Stimulated activated CD8-positive, alpha-beta memory T cell treated with anti-CD3 and anti-CD28 coated beads, Interleukin-7, amount 100 ng/mL, for 4 hours (primary cell): ENCODE measurements at places on chromosomes 12 and 14.

GRCh38 chr12:28998662-28999120 lies 150.4 kb upstream of the FAR2 start:
- no peak for DNase-seq

- DNase-seq, result no peak
Observed at GRCh38 chr12:70971001-70971794, 50.7 kb upstream of the PTPRR start.

DNA sequence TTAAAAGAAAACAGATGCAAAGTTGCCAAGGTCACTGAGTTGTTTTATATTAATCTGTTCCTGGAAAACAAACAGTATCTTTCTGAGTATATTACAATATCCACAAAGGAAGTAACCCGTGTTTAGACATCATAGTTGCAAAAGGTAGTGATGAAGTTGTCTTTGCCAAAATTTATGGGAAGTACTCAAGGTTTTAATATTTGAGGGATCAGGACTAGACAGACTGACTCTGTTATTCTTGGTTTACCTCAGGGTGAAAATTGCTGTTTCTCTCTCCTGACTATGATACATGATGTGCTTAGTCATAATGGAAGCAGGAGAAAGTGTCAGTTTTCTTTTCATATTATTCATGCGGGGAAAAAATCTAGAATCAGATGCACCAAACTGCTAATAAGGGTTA lies 28.3 kb downstream of the TMEM233 start:
- no peak for DNase-seq

DNA sequence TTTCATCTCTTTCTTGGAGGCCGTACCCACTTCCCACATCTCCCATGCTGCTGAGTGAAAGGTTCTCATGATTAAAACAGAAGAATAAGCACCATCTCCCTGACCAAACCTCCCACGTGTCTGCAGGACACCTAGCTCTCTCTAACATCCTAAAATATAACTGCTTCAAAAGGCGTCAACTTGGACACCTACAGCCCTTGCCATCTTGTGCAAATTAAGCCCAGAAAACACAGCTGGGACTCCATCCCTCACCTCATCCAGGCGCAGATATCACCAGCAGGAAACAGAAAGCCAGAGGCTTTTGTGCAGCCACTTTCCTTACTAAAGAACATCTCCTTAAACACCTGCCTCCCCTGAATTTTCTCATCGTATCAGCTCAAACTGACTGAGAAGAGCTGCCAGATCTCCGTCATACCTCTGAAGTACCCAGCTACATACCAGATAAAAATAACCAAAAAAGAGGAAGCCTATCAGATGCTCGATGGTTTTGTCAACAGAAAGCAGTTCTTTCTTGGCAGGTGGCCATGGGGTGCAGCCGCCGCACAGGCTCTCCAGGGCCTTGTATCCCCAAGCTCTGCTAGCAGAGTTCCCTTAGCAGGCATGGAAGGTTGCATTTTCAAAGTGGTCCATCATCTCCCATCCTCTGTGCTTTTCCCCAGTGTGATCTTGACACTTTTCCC lies 28.8 kb downstream of the MAP3K9 start:
- DNase-seq, result no peak

DNA sequence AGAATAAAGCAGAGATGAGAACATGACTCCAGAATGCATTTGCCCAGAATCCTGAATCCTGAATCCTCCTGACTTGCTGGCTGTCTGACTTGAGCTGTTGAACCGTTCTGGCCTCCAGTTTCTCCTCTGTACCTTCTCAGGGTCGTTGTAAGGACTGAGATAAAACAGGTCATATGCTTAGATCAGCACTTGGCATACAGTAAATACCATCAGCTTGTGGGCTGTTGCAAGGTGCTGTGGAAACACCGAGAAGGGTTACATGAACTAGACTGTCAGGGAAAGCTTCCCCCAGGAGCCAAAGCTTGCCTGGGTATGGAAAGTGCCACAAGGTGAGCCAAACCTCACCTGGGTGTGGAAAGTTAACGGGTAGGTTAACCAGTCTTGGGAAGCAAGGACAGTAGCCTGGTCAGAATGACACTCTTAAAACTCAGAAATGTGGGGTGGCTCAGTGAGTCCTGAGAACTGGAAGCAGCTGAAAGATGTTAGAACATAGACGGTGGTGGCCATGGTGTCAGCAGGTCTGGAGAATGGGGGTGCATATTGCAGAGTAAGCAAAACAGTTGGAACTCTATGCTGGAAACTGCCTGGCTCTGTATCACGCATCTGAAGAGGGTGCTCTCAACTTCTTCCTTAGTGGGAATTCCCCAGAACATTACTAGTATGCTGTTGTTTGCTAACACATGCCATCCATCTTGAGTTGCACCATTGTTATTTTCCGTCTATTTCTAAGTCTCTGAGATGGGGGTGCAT lies 105.3 kb upstream of the DYRK2 start:
- no peak for DNase-seq

- no peak for DNase-seq
Observed at GRCh38 chr14:21075719-21076437, 5.8 kb downstream of the ARHGEF40 start.

DNA sequence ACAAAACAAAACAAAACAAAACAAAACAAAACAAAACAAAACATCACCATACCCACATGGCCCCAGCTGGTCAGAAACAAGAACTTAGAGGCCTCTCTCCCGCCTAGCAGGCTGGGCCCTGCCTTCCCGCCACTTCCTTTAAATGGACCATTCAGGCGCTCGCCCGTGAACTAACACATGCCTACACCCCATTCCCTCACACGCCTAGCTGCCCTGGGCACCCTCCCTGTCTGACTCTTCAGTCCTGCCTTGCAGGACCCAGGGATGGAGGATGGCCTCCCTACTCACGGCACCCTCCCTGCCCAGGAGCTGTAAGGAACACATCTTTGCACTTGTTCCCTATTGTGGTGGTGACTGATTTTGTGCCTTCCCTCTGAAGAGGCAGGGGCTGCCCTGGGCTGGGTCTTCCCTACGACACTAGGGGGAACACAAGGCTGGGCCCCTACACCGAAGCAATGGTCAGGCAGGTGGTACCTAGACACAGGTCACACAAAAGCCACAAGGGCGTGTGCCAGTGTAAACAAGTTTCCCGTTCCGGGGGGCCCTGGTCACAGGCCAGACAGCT lies 21.5 kb downstream of the P2RX2 start:
- DNase-seq, result no peak

GRCh38 chr14:59913187-59913586 lies 6.8 kb upstream of the LRRC9 start:
- no peak for DNase-seq

DNA sequence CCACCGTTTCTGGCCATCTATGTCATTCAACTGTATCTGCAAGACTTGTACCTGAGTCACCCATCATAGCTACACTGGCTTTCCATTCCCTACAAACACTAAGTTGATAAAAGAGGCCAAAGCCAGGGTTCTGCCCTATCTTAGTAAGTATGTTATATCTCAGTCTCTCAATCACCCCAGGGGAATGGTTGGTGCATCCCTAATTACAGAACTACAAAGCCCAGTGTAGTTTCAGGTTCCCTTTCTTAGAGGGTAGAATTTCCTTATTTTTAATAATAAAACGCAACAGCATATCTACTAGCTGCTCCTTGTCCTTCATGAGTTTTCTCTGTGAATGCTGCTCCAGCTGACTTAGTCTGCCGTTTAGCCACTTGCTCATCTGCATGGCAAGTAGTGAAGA lies 57.6 kb downstream of the ST8SIA1 start:
- DNase-seq, result no peak

DNA sequence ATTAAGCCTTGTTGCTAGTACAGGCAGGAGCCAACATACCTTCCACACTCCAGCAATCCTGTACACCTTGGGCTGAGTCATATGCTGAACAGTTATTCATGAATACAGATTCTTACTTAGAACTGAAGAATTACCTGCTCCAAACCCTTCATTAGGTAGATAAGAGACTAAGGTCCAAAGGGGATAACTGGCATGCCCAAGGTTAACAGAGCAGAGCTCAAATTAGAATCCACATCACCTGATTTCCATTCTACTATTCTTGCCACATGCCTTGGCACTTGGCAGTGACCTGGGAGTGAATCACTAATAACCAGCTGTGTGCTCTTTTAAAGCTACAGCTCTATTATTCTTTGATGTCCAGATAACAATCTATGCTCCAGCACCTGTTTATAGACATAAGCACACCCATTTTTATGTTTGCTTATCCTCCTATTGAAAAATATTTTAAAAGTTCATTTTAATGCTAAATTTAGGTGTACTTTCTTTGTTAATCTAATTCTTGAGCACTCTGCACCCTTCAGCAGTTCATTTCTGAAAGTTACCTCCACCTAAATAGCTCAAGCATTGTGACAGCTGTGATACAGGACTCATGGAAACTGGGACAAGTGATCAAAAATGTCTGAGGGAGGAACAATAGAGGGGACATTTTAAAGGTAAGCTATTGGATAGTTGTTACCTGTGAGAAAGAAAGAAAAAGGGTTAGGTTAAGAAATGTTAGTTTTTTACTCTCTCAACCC lies 19.4 kb downstream of the LPCAT3 start:
- DNase-seq, result no peak

DNA sequence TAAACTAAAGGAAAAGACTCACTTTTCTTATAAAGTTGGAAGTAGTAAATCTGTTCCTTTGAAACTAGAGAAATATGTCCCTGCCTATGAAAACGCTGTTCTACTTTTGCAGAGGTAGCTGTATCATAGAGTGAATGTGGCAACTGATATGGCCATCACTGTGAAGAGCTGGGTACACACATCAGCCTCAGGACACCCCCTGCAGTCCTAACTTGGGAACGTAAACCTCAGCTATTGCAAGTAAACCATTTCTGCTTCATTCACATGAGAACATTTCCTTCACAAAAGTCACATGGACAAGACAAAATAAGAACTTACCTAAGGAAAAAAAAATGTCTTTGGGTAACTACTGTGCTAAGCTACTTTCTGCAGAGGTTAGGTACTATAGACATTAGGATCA lies 233.3 kb upstream of the PPFIA2 start:
- peak; percentile 0 for DNase-seq

DNA sequence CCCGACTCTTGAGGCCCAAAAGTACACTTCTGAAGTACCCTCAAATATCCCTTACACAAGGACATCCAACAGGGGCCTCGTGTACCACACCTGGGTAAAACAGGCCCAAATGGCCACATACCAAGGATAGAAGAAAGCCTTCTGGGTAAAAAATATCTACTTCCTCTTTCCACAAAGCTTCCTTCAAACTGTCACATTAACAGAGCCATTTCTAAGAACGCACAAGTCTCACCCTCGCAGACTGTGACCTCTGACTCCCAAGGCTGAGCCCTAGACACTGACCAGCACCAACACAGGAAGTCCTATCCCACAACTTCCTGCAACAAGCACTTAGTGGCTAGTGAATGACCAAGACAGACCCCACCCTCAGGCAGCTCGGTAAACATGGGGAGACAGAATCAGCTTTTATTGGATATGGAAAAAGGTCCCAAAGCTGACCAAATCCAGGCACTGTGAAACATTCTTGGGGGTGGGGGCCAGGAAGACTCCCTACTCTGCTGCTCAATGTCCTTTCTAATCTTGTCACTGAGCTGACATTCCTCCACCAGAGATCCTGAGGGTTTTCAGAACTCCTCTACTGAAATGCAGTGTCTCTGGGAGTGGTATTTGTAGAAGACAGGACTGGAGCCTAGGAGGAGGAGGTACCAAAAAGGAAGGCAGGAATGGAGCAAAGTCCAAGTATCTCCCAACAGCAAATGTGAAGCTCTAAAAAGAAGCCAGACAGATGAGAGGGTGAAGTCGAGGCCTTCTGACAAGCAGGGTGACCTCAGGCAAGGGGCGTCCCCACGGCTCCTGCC lies 15.9 kb downstream of the KCTD10 start:
- no peak for DNase-seq

- DNase-seq, result no peak
Observed at GRCh38 chr12:25278269-25278668, 27.5 kb upstream of the KRAS start.

GRCh38 chr12:56152756-56153677 lies 630 bp downstream of the MYL6B start:
- DNase-seq, result no peak

- DNase-seq, result no peak
Observed at GRCh38 chr12:112458751-112459150, 40.0 kb downstream of the PTPN11 start.

- DNase-seq, result no peak
Observed at GRCh38 chr12:47889040-47889439, 15.8 kb downstream of the VDR start.

- DNase-seq, result no peak
Observed at GRCh38 chr12:15193946-15194345, 27.3 kb downstream of the RERG start.

DNA sequence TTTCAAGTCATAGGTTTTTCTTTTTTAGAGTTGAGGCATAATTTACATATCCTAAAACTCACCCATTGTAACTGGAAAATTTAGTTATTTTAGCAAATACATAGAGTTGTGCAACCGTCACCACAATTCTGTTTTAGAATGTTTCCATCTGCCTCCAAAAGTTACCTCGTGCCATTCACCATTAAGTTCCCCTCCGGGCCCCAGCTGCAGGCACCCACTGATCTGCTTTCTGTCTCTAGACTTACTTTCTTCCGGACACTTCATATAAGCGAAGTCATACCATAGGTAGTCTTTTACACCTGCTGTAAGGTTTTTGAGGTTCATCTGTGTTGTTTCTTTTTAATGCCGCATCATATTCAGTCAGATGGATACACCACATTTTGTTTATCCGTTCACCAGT lies 28.7 kb downstream of the PPP2R5C start:
- no peak for DNase-seq

- DNase-seq, result no peak
Observed at GRCh38 chr12:100199023-100199346, 1.6 kb upstream of the ACTR6 start.

DNA sequence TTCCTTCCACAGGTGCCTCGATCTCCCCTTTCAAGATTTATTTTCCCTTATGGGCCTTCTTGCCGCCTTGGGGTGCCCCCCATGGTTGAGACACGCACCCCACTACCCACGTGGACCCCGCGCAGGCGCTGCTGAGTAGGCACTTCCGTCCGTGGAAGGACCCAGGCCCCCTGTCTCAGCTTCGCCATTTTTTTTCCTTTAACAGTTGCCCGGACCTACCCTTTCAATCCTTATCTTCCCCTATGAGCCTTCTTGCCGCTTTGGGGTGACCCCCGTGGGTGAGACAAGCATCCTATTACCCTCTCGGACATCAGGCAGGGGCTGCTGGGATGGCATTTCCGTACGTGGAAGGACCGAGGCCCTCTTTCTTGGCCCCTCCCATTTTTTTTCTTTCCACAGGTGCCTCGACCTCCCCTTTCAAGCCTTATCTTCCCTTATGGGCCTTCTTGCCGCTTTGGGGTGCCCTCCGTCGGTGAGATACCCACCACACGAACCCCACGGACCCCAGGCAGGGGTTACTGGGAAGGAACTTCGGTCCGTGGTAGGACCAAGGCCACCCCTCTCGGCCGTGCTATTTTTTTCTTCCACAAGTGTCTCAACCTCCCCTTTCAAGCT lies 268.2 kb downstream of the ALG10 start:
- no peak for DNase-seq
